PC-3 (cell line): ENCODE measurements at places on chromosomes 6 and 20. TPM values are rescaled to one million over a fixed set of nuclear protein-coding genes. Genes with fewer than 3 reads are reported as not detected.

Gene METTL24
- total RNA-seq = not detected in 2 replicates

Gene TCF15
- total RNA-seq = 0.40 and 0.98 TPM in 2 replicates

Gene BPIFB2
- total RNA-seq = not detected in 2 replicates

Gene CLDN20
- not detected in 2 replicates for total RNA-seq

Gene GNAS
- 694 and 822 TPM in 2 replicates for total RNA-seq
